Esophagus squamous epithelium (tissue), 5 donors: ENCODE measurements at places on chromosomes 1 and 21.

- no peak for DNase-seq
Observed at GRCh38 chr1:172939475-172939874, 111.3 kb downstream of the TNFSF18 start.

GRCh38 chr1:24235921-24236788, 49.1 kb upstream of the IFNLR1 start:
- DNase-seq: no peak

DNA sequence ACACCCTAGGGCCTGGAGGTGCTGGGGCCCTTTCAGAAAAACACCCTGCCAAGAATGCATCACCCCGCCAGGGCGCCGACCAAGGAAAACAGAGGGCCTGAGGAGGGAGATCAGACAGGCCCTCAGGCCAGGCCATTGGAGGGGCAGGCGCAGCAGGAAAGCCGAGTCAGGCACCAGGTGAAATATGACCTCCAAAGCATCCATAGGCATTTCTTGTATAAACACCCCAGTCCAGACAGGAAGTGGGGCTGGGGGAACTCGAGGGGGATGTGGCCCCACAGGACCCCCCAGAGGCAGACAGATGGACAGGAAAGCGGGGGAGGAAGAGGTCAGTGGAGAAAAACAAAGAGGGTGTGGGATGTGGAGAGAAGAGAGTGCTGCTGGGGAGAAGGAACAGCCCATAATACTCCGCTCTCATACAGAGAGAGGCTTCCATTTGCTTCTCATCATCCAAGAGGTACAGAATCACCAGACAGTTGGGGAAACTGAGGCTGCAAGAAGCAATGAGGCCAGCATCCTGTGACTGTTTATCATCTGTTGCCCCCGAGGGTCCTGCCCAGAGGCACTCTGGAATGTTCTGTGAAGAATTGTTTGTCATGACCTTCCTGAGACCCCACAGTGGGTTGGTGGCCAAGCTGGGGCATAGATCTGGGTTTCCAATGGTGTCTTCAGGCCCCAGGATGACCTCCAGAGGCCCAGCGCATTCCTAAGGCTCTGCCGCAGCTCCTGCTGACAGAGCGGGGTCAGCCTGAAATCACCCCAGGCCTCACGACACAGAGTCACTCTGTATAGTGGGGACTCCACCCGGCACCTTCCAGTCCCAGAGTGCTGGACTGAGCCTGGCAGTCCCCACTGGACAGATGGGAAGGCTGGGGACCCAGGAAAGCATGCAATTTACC, 18.0 kb downstream of the TRIM62 start:
- DNase-seq: no peak

DNA sequence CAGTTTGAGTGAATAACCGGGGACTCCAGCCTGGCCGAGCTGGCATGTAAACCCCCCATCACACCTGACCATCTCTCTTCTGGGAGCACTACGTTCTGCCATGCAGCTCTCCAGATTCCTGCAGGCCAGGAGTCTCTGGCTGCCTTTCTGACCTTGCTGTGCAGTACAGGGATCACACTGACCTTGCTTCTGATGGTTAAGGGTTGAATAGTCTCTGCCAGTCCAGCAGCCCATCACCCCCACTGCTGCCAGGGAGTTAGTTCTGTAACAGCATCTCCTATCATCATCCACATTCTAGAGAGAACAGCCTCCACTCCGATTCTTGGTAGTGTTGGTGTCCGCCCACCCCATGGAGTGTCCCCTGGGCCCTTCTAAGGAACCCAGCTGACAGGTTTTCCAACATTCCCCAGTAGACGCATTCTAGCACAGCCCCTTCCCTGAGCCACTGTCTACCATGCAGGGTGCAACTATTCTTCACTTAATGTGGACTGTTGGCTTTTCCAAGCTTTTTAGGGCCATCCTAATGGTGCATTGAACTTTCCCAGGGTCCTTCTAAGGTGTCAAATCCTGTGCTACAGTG, 109.8 kb downstream of the RIPK4 start:
- DNase-seq: no peak

- DNase-seq: no peak
Observed at GRCh38 chr1:218298398-218298797, 13.3 kb downstream of the RRP15 start.

GRCh38 chr1:88009916-88010315, 674.2 kb upstream of the PKN2 start:
- DNase-seq: no peak

DNA sequence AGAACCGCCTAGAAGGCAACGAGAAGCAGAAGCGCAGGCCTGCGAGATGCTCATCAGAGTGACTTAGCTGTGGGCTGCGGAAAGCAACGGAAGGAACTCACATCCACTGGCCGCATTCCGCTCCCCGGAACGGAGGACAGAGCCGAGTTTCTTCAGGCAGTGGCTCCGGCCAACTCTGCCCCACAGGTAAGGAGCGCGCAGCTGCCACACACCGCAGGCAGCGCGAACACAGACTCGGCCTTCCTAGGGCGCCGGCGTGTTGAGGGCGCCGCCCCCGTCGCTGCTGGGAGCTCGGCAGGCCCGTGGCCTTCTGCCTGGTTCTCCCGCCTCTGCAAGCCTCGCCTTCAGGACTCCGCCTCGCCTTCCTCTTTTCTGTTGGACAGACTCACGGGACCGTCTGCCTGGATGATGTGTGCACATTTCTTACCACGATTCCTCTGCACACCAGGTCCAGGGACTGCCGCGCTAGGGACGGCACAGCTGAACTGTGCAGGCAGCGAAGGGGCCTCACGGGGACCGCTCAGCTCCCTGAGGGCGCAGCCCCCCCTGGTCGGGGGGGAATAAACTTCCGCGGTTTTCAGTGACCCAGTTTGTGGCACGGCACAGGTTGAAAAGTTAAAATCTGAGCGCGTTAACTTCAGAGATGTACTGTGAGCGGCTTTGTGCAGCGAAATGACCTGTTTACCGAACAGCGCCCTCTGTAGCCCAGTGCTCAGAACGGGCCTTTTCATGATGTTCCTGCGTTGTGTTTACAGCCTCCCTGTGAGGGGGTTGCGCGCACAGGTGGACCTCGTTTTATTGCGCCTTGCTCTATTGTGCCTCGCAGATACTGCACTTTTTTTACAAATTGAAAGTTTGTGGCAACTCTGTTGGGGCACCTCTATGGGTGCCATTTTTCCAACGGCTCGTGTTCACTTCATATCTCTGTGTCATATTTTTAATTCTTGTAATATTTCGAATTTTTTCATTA, 15.8 kb downstream of the TCP10L start:
- no peak for DNase-seq

DNA sequence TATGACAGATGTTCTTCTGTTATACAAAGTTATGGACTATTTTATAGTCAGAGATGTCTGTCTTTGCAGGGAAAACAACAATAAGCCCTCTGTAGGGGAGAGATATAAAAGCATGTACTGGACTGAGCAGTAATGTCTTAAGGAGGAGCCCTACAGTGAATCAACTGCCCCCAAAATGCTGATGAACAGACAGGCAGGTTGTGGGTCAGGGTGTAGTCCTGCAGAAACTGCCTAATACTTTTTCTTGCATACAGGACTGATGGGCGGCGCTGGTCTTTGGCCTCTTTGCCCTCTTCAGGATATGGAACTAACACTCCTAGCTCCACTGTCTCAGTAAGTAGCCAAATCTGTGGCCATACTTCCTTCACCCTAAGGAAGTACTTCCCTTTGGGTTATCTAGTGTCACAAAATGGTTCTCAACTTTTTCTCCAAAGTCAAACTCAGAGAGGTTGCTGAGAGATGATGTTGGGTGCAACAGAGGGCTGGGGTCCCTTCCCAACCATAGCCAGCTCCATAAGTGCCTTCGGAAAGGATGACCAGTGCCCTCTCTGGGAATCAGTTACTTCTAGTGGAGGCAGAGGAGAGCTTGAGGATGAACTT, 129.8 kb downstream of the PIK3R3 start:
- no peak for DNase-seq

GRCh38 chr1:216095400-216095799, 327.8 kb downstream of the USH2A start:
- no peak for DNase-seq

DNA sequence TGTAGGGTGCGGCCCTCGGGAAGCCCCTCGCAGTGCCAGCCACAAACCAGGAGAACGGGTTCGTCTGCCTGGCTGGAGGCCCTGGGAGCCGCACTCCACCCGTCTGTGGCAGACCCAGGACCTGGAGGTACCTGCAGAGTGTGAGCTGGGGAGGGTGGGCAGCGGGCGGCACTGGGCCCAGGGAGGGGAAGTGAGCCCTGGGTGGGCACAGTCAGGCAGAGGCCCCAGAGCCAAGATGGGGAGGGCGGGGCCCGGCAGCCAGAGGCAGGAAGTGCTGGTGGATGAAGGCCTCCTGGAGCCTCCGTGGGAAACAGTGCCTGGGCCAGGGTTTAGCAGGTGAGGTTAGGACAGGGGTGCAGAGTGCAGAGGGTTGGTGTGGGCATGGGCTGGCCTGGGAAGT, 4.0 kb upstream of the PEX10 start:
- DNase-seq: no peak

- no peak for DNase-seq
Observed at GRCh38 chr1:174743654-174744561, 255.8 kb upstream of the CACYBP start.

DNA sequence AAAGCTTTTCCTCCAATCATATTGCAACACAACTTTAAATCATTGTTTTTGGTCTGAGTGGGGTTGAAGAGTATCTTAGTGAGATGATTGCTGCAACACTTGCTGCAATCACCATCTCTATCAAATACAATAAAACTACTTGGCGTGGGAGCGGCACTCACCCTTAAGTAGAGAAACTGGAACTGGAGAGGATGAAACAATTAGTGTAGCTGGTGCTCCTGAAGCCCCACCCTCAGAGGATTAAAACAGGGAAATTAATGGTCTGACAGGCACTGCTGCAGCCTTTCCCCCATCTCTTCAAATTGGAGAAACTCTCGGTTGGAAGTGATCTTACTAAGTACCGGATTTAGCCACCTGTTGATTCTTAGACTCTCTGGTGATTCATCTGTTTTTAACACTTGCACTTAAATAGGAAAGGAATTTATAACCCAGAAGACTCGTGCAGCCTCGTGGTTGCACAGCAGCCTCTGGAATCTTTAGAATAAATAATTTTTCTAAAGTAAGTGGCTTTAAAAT, 80.5 kb upstream of the KIF26B start:
- no peak for DNase-seq

- no peak for DNase-seq
Observed at GRCh38 chr21:43362915-43363314, 64.0 kb downstream of the SIK1 start.

DNA sequence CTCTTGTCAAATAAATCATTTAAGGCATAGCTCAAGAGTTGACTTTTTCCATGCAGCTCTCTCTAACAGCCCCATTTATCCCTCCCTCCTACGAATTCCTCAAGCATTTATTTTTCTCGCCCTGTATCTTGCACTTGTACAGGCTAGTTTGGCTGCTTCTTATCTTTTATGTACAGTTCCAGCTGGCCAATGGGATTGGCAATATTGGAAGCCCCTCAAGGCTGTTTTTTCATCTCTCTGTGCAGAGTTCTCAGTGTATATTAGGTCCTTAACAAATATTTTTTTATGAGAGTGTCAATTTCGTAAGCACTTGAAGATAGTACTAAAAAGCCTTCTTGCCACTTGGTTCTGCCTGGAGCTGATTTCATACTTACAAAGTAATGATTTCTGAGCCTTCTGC, 356.0 kb downstream of the ST6GALNAC3 start:
- DNase-seq: no peak

DNA sequence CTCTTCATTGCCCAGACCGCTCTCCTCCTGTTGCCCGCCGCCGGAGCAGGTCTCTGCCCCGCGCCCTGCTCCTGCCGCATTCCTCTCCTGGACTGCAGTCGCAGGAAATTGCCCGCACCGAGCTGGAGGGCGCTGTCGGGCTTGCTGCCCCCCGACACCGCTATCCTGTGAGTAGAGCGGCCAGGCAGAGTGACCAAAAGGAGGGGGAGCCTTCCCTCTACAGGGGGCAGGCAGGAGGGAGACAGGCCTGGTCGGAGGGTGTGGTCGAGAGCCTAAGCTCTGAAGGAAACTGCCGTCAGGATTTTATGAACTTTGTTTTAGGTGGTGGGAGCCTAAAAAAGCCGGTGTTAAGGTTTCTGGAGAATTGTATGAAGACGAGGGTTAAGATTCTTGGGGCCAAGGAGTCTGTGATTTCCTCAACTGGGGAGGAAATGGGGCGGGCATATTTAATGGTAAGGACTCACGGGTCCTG, 517 bp downstream of the LRIG2 start:
- no peak for DNase-seq

DNA sequence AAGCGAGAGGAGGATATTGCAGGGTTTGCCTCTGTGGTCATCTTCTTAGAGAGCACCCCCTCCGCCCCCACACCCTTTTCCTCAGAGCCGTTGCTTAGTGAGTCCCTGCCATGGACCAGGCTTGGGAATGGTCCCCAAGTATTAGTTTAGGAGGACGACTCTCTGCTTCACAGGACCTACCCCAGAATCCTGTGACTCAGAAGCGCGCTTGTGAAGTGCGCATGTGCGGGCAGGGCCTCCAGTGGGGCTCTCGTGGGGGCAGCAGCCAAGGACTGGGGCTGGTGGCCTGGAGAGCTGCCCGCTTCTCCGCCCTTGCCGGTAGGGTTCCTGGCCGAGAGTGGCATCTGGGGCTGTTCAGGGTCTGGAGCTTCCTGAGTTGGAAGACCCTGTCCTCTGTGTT, 37.3 kb upstream of the HMGN1 start:
- DNase-seq: no peak

- no peak for DNase-seq
Observed at GRCh38 chr21:39390212-39390765, 41.4 kb upstream of the HMGN1 start.

- no peak for DNase-seq
Observed at GRCh38 chr1:50415235-50416149, 7.8 kb downstream of the DMRTA2 start.

DNA sequence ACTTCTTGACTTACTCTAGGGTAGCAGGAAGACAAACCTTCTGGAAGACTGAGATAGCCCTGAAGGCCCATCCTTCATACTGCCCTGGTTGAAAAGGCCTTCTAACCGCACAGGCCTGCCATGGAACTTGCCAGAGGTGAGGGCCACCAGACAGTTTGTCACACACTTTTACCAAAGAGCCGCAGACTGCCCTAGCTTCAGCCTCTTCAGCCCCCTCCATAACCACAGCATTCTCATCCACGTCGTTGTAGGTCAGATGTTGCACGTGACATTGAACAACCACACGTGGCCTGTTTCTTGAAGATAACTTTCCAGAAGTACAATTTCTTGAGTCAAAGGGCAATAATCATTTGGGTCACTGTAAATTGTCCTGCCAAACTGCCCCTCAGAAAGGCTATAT, 18.9 kb downstream of the ZNF362 start:
- DNase-seq: no peak
